Cerebellum (tissue), 4 donors: ENCODE measurements at places on chromosomes 6 and 20. TPM values are rescaled to one million over a fixed set of nuclear protein-coding genes. Genes with fewer than 3 reads are reported as not detected.

DNA sequence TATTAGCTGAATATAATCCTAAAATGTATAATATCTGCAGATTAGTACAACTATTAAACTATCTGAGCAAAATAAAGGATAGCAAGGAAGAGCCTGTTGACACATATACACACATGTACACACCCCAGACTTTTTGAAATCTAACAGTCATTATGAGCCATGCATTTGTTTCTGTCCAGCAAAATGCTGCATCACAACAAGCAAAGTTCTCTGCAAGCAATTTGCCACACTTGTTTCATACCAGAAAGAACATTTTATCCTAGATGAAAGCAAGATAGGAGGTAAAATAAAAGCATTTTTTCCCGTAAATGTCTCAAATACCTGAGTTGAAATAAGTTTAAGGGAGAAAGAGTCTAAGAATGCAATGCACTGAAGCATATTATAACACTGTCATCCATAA, 145.2 kb downstream of the COL21A1 start:
- DNase-seq: no peak

MLN gene
- not detected for total RNA-seq

- DNase-seq: no peak
Measured at GRCh38 chr20:42795111-42795695, 394.5 kb downstream of the PTPRT start.

DNA sequence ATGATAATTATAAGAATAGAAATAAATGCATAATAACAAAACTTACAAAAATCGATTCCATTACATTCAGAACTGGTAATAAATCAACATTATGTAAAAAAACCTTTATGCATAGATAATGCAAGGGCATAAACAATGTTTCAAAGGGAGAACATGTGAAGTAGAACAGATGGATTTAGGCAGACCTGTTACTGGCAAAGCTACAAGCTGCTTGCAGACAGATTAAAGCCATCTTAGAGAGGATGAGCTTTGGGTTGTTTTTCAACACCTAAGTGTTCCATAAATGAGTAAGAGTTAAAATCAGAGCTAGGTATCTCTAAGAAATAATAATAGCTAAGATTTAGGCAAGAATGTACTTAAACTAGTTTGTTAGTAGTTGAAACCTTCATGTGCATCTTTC, 37.2 kb downstream of the SNAP25 start:
- peak; percentile 65 for DNase-seq

C20orf204 gene
- 3.8 TPM for total RNA-seq

- no peak for DNase-seq
Measured at GRCh38 chr6:159682295-159682694, 10.7 kb downstream of the SOD2 start.

DNA sequence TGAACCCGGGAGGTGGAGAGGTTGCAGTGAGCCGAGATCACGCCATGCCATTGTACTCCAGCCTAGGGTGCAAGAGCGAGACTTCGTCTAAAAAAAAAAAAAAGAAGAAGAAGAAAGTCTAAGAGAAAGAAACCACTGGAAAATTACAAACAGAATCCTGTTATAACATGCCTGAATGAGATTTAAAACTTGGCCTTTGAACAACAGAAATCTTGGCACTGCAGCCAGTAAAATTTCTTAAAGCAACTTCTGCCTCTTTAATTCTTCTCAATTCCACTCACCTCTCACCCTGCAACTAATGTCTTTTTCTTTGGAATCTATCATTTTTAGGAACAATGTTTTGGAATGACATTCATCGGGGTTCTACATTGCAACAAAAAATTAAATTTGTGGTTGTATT, 26.3 kb downstream of the PM20D2 start:
- DNase-seq: no peak

SLC4A11 gene
- total RNA-seq: 0.36 TPM

BPIFA1 gene
- total RNA-seq: not detected

FAM209A gene
- not detected for total RNA-seq

DNA sequence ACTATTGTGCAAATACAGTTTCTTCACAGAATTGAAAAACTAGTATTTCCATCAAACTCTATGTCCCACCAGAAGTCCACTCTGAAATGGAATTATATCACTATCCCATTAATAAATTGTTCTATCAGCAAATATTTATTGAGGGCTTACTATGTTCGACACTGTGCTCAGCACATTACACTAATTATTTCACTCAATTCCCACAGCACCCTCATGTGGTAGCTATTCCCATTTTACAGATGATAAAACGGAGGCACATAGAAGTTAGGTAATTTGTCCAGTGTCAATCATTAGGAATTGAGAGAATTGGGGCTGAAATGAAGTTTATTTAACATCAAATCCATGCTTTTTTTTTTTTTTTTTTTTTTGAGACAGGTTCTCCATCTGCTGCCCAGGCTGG, 52.5 kb downstream of the MKKS start:
- DNase-seq: no peak

- no peak for DNase-seq
Measured at GRCh38 chr20:13659288-13659687, 20.6 kb upstream of the TASP1 start.

DNA sequence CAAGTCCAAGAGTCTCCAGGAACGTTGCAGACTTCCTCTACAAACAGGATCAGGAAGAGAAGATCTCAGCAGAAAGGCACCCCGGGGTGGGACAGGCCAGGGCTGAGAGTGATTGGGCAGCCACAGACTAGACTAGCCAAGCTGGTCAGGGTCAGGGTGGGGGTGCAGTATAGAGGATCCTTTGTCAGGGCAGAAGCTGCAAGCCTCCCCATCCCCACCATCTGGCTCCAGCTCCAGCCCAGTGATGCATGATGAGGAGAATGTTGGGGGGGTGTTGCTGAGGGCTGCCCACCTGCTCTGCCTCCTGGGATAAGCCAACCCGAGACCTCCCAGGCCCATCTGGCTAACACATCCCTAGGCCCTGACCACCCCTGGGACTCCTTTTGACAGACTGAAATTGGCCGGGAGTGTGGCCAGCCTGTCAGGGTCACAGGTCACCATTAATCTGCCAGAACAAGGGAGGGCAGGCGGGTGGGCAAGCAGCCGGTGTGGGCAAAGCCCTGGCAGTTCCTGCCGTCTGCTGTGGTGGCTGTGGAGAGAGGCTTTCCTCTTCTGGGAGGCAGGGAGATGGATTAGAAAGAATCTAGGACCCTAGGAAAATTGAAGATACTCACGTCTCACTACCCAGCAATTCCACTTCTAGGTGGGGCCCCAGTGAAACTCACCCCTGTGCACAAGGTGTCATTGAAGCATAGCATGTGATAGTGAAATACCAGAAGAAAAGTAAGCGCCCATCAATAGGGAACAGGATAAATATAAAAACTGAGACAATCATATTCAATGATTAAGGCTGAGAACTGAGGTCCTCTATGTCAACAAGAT, 22.1 kb upstream of the SNTA1 start:
- DNase-seq: no peak

FRMD1 gene
- total RNA-seq: not detected

RNF146 gene
- 85.9 TPM for total RNA-seq

SLC35B3 gene
- total RNA-seq: 11.4 TPM

WFDC12 gene
- not detected for total RNA-seq

- no peak for DNase-seq
Measured at GRCh38 chr20:38202982-38203293, 37.9 kb upstream of the TGM2 start.

MAP3K5 gene
- 12.5 TPM for total RNA-seq

- no peak for DNase-seq
Measured at GRCh38 chr6:143822584-143823024, 20.5 kb upstream of the LTV1 start.

FANCE gene
- total RNA-seq: 6.9 TPM

GRCh38 chr6:104521176-104521575, 338.5 kb downstream of the HACE1 start:
- no peak for DNase-seq

DNA sequence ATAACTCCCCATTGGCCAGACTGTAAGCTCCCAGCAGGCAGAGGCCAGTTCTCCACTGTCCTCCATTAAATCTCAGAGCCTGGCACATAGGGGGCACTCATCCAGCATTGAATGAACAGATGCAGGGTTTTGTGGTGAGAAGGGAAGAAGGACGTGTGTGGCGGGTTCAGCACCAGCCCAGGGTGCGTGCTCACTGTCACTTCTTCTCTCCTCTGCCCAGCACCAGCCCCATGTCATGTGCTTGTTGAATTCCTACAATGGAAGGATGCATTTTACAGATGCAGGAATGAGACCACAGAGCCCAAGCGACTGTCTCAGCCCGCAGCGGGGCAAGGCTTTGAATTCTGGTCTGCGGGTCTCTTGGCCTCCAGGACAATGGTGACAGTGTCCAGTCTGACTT, 149.9 kb downstream of the CEBPB start:
- no peak for DNase-seq

DNA sequence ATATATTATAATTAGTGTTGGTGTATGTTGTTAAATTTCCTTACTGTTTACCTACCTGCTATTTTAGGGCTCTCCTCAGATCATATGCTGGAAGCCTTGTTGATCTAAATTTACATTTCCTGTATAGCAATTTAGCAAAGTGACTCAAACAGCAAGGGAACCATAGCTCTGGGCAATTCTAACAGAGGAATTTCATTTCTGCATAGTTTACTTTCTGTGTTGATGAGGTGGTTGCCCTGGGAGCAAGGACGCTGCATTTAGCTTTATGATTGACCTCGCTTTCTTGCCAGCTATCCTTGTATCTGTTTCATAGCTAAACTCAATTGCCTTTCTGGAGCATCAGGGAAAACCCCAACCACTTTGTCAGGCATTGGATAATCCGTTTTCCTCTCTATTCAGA, 810.8 kb downstream of the GRIK2 start:
- no peak for DNase-seq

LRFN2 gene
- 5.4 TPM for total RNA-seq

GRCh38 chr6:4382362-4382853, 247.0 kb upstream of the ECI2 start:
- no peak for DNase-seq

- DNase-seq: no peak
Measured at GRCh38 chr6:108777536-108777935, 70.7 kb upstream of the ARMC2 start.

DNA sequence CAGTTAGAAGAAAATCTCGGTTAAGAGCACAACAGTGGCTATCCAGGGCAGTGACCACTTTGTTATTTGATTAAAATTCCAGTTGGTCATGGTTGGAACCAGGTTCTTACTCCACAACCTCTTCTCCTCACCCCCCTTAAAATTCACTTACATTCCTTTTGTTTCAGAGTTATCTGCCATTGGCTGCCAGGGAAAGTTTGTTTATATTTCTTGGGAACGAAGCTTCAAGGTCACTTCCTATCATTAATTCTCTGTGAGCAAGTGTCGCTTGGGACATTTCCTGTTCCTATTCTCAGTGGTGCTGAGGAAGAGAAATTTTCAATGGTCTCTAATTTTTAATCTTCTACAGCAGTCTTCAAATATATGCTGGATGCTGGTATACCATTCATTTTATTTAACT, 121.1 kb upstream of the COL21A1 start:
- DNase-seq: no peak

DNA sequence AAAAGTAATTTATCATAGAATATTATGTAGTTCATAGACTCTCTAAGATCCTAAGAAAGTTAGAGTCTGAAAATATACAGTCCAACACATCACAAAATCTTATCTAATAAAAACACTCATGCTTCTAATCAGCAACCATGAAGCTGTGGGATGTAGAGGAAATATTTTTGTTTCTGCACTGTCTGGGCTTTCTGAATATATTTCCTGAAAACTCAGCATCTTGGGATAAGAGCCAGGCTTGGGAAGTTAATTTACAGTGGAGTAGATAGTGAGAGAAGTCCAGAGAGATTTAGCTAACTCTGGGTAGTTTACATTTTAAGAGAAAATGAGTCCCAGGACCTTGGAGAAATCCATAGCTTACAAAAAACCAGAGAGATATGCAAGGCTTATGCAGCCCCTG, 150.4 kb upstream of the BMP5 start:
- no peak for DNase-seq

DNA sequence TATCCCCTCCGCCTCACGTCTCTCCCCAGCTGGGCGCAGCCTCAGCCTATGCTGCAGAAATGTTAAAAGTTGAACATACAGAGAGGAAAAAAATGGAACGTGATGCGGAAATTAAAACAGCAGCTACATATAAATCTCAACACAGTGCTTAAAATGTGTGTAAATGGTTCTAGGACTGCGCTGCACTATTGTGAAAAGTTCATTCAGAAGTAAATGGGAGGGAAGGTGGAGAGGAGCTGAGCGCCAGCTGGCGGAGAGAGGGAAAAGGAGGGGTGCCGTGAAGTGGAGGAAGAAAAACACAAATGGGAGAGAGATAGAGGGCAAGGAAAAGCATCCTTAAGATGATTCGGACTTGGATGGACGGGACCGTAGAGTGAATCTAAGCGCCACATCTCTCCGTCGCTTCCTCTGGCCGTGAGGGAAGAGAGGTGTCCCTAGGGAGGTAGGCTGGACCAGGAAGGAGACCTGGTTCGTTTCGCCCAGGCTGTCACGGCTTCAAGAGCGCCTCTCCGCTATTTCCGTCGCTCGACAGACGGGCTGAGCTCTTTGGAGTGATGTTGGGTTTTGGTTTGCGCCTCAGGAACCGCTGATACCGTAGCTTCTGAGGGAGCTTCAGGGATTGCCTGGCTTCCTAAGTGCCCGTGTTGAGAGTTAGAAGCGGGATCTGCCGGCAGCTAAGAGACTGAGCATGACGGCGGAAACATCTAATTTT, 113.7 kb downstream of the TRIM27 start:
- no peak for DNase-seq

GRIK2 gene
- 321 TPM for total RNA-seq

OR2H2 gene
- not detected for total RNA-seq

DNA sequence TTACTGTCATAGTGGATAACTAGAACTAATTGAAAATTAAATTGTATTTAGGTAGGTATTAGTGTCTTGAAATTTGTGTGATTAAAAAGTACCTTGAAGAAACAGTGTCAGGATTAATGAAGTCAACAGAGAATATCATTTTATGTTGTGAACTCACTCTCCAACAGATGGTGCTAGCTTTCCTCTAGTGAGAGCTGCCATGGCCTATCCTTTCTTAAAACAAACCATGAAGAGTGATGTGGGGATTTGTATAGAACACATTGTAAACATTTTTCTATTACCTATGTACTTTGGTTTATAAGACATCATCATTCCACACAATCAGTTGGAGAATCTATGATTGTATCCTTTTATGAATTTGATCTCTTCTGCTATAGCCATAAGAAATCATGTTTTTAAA, 4.8 kb upstream of the SRSF12 start:
- peak; percentile 47 for DNase-seq

DNA sequence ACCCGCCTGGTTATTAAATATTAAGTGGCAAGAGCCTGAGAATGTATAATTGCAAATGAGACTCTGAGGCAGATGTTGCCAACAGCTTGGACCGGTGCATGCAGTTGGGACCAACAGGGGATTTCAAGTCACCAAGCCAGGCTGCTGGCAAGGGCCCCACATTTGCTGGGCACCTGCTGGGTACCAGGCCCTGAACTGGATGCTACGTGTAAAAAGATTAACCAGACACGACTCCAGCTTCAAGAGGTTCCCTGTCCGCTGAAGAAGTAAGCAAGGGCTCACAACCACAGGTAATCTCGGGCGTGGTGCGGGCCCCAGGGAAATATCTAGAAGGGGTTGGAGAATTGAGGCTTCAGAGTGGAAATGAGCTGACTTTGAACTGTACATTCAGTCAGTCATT, 13.2 kb upstream of the SIRPA start:
- no peak for DNase-seq

TOX2 gene
- total RNA-seq: 0.54 TPM

- DNase-seq: no peak
Measured at GRCh38 chr6:19157486-19157885, 679.7 kb upstream of the ID4 start.
